ENCODE measurements at places on chromosomes 4 and X. TPM values are rescaled to one million over a fixed set of nuclear protein-coding genes. Genes with fewer than 3 reads are reported as not detected.

TRAM1L1 gene
- total RNA-seq: not detected

DNA sequence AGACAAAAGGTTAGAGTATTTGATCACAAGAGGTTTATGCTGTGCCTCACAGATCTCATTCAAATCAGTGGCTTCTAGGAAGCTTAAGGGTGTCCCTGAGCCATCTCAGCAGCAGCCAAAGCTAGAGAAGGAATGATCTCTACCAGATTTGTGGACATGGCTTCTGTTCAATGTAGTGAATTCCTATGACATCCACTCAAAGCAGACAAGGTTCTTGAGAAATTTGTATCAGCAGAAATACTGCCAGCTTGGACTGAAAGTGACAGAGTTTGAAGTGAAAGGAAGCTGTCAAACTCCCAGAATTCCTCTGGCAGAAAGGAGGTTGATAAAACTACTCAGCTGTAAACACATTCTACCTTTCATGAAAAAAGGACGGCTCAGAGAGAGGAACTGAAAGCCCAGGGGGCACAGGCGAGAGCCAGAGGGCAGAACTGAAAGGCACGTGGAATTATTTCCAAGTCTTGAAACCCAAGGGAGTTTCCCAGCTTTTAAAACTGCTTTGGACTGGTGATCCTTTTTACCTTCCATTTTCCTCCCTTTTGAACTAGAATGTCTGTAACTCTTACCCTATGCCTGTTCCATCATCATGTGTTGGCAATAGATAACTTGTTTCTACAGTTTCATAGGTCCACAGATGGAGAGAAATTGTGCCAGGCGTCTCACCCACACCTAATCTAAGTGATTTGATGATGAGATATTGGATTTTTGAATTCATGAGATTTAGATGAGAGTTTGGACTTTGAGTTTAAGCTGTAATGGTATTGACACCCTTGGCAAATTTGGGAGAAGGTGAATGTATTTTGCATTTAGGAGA, 14.5 kb upstream of the MED14 start:
- no peaks in the 10 kb centered on the region for H3K36me3 ChIP-seq
- H3K27me3 ChIP-seq: peaks cover 5% of the 10 kb centered on the region
- H3K27ac ChIP-seq: peak overlapping the region; percentile 34
- no peak for DNase-seq
- peaks cover 20% of the 10 kb centered on the region for H3K4me1 ChIP-seq
- peak overlapping the region; percentile 11 for H3K4me3 ChIP-seq

NAA11 gene
- total RNA-seq: not detected

CTAG2 gene
- total RNA-seq: not detected

- H3K4me3 ChIP-seq: no peak overlapping the region
- peaks cover 15% of the 10 kb centered on the region for H3K27me3 ChIP-seq
- peaks cover 5% of the 10 kb centered on the region for H3K4me1 ChIP-seq
- H3K27ac ChIP-seq: no peak overlapping the region
- no peaks in the 10 kb centered on the region for H3K36me3 ChIP-seq
Measured at GRCh38 chrX:153638436-153639176, 8.4 kb upstream of the DUSP9 start.
